ENCODE measurements at places on chromosomes 7 and 10. TPM values are rescaled to one million over a fixed set of nuclear protein-coding genes. Genes with fewer than 3 reads are reported as not detected.

DNA sequence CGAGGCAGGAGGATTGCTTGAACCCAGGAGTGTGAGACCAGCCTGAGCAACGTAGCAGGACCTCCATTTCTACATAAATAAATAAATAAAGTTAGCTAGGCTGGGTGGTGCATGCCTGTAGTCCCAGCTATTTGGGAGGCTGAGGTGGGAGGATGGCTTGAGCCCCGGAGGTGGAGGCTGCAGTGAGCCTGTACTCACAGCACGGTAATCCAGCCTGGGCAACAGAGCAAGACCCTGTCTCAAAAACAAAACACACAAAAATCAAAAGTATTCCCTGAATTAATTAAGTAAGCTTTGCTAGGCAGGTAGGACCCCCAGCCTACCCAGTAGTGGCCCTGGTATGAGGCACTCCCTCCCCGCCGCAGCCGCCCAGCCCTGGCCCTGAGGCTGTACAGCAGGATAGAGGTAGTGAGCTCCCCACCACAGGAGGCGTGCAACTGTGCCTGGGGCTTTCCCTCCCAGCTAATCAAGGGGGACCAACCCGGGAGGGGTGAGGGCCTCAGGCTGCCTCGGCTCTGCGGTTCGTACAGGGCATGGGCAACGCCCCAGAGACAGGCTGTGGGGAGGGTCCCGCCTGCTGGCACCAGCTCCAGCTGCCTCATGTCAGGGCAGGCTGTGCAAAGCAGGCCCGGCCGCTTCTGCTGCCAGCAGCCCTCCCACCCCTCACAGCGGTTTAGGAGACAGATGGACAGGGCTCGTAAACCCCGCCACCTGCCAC lies 1.0 kb upstream of the CYP2W1 start:
- DNase-seq, result no peak

DNA sequence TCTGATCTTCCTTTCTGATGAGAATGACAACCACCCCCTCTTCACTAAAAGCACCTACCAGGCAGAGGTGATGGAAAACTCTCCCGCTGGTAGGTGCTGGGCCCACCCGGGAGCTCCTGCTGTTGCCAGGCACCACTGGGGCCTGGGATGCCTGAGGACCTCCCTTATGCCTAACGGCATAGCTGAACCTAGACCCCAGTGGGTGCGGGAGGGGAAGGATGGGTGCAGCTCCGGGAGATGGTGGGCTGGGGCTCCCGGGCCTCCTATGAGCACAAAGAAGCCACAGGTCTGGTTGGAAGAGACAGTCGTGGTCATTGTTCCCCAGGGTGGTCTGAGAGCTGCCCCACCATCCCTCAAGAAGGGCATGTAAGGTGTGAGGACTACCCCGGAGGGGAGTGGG lies 15.6 kb upstream of the VSIR start:
- no peak for DNase-seq

- no peak for DNase-seq
Observed at GRCh38 chr10:79391231-79392019, 44.2 kb downstream of the PPIF start.

GRCh38 chr10:29344073-29344820 lies 55.4 kb downstream of the LYZL1 start:
- no peak for DNase-seq

- no peak for DNase-seq
Observed at GRCh38 chr7:91915401-91916050, 25.1 kb upstream of the AKAP9 start.

The GFRA1 gene
- not detected for total RNA-seq
